Stimulated activated CD4-positive, alpha-beta T cell treated with anti-CD3 and anti-CD28 coated beads, Interleukin-12 subunit alpha, Interleukin-12 subunit beta, amount 100 ng/mL, for 24 hours (primary cell): ENCODE measurements at places on chromosomes 7 and 10.

- no peak for DNase-seq
Measured at GRCh38 chr10:97525086-97525485, 26.4 kb downstream of the UBTD1 start.

DNA sequence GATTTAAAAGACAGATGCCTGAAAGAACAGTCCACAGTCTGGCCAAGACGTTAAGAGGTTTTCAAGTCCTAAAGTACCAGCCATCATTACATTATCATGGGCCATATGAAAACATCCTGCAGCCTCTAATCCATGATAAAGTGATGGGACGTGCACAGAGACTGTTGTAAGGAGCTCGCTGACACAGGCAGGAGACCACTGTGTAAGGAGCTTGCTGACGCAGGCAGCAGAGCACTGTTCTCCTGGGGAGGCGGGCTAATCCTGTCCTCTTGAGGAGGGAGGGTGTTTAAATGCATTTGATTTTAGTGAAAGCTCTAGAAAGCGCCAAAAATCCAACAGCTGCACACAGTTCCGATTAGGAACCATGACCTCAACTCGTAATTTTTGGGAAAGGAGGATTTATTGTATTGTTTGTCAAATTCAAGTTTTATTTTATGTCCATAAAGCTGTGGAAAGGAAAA is 16.9 kb downstream of the SVIL start:
- no peak for DNase-seq

GRCh38 chr10:79244841-79245504 is 102.3 kb upstream of the PPIF start:
- no peak for DNase-seq

GRCh38 chr10:61464461-61465170 is 11.4 kb upstream of the TMEM26 start:
- no peak for DNase-seq

DNA sequence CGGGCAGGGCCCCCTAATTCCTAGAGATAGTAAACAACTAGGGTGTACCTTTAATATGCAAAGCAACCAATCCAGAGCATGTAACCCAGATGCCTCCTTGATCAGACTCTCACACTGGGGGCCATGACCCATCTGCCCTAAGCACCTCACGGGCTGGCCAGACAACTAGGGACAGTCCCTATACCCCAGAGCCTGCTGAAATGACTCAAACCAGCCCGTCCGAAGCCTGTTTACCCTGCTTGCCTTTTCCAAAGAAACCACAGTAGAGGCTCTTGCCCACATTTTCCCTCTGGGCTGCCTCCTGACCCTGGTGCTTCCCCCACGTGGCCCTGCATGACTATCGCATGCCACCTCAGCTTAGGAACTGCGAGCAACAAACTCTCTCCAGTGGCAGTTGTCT is 46.2 kb downstream of the RGS10 start:
- peak; percentile 33 for DNase-seq

DNA sequence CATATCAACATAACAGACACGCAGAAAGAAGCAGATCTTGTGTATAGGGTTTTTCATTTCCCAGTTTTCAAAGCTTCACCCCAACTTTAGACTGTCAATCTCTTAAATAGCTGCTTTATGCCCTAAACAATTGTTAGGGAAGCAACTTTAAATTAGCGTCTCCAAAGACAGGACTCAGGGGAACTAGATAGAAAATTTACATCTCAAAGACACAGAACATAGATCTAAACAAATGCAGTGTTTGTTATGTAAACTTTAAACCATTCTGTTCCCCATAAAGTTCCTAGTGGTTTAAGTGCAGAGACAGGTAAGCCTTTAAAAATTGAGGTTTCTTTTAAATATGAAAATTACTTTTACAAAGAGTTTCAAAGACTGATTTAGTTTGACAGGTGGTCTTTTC is 379.2 kb upstream of the GHITM start:
- no peak for DNase-seq

GRCh38 chr7:128924707-128925588 is 12.8 kb upstream of the IRF5 start:
- DNase-seq, result no peak

DNA sequence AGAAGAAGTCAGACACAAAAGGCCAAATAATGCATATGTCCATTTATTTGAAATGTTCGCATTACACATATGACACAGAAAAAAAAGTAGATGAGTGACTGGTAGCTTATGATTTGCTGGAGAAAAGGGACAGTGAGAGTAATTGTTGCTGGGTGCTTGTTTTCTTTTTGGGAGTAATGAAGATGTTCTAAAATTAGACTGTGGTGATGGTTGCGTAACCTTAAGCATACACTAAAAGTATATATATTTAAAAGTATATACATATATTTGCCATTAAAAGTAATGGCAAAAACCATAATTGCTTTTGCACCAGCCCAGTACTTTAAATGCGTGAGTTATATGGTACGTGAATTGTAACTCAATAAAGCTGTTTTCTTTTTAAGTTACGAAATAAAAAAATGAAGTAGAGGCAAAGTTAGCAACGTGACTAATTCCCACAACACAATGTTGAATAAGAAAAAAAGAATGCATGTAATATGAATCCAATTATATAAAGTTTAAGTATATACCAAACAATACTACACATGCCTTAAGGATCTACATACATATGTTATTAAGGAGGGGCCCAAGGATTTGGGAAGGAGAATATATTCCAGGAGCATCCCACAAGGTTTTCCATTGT is 360.4 kb upstream of the CELF2 start:
- DNase-seq, result no peak

- no peak for DNase-seq
Measured at GRCh38 chr10:89053555-89053954, 63.0 kb downstream of the FAS start.
